ENCODE measurements at places on chromosomes 7 and 10. TPM values are rescaled to one million over a fixed set of nuclear protein-coding genes. Genes with fewer than 3 reads are reported as not detected.
A peak's percentile ranks its signal among the peaks of the same experiment; 100 is the strongest.

The STEAP4 gene
- not detected for total RNA-seq

DNA sequence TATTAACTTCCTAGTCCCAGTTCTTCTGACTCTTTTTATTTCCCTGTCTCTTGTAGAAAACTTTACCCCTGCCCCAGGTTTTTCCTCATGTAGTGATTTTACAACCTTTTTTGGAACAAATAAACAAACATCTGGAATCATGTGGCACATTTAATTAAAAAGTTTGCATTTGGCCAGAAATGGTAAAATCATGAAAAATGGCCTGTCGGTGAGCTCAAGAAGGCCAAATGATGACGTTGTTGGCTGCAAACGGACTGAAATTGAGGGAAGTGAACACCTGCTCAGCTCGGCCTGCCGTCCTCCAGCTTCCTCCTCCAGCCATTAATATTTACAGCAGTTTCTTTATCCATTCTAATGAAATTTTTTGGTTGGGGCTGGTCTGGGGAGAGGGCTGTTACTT lies 902.8 kb downstream of the LRMDA start:
- no peak for ATAC-seq

DNA sequence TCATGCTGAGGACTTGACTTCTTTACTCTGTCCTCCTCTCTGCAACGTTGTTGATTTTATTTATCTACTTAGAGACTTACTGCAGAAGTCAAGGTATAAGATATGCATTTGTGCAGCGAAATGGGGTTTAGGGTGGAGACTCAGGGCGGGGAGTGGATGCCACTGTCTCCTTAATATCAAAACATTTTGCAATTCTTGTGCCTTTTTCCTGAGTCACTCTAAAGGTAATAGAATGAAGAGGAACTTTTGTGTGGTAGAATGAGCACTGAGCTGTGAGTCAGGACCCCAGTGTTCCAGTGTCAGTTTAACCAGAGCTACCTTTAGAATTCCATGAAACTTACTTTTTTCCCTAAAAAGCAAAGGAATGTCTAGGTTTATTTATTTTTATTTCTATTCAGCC lies 78.2 kb downstream of the VTI1A start:
- ATAC-seq = no peak

DNA sequence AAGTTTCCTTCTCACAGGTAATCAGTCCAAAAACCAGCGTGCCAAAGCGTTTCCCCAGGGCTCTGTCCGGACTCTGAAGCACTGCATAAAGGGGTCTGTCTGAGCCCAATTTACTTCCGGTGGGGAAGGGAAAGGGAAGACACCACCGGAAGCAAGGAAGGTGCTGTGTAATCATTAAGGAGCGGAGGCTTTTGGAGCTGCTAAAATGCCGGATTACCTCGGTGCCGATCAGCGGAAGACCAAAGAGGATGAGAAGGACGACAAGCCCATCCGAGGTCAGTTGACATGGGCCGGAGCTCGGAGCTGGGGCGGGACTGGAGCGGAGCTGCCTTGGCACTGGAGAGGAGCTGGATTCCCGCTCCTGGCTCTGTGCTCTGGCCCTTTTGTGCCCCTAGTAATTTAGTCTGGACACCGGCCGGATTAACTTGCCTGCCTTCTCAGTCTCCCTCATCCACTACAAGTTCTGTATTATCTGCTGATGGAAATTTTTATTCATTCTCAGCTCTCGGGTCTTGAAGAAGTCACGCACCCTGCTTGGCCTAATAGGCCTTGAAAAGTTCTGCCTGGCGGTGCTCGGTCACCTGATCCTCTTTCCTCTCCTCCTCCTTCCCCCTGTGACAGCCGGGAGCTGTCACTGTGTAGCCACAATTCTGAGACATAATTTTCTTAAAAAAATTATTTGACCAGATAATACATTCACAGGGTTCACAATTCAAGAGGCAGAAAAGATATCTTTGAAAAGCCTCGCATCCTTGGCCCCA lies at the start of gene PSMC2:
Gene PSMC2, plus strand, starts transcription at position 137 of the 761 bp plus-strand sequence. Its CDS starts 69 bp downstream, at position 206.
- ATAC-seq = peak; percentile 67

The CDK5 gene
- total RNA-seq = 9.0 TPM

- ATAC-seq = no peak
Measured at GRCh38 chr7:88314061-88314491, 7.4 kb upstream of the STEAP4 start.

GRCh38 chr7:128157906-128158305 lies 83.2 kb upstream of the LEP start:
- ATAC-seq = no peak

The CCDC172 gene
- not detected for total RNA-seq

DNA sequence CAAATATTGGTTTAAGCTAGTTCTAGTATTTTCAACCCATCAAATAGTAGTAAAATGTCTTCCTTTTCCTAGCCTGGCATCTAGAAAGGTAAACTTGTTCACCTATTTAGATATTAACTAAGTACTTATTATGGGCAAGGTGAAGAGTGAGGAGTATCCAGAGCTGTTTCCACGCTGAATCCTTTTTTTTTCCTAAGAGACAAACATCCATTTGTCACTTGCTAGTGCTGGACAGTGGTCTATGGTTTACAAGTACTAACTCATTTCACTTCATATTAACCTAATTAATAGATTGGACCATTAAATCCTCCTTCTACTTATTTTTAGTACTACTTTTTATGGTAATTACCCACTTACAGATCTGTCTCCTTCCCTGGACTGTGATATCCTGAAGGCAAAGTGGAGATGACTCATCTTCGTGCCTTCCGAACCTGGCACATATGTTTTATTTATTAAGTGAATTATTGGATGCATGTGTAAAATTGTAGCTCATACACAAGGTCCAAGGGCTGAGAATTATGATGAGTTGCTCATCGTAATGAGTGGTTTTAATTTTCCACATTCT lies 159.6 kb upstream of the IGFBP3 start:
- ATAC-seq = no peak

DNA sequence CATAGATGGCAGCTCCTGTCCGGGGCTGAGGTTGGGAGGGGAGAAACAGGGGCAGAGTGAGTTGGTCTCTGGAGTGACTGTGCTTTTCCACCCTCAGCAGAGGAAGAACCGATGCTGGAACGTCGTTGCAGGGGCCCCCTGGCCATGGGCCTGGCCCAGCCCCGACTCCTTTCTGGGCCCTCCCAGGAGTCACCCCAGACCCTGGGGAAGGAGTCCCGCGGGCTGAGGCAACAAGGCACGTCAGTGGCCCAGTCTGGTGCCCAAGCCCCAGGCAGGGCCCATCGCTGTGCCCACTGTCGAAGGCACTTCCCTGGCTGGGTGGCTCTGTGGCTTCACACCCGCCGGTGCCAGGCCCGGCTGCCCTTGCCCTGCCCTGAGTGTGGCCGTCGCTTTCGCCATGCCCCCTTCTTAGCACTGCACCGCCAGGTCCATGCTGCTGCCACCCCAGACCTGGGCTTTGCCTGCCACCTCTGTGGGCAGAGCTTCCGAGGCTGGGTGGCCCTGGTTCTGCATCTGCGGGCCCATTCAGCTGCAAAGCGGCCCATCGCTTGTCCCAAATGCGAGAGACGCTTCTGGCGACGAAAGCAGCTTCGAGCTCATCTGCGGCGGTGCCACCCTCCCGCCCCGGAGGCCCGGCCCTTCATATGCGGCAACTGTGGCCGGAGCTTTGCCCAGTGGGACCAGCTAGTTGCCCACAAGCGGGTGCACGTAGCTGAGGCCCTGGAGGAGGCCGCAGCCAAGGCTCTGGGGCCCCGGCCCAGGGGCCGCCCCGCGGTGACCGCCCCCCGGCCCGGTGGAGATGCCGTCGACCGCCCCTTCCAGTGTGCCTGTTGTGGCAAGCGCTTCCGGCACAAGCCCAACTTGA lies 2.7 kb downstream of the REPIN1 start:
- ATAC-seq = no peak

DNA sequence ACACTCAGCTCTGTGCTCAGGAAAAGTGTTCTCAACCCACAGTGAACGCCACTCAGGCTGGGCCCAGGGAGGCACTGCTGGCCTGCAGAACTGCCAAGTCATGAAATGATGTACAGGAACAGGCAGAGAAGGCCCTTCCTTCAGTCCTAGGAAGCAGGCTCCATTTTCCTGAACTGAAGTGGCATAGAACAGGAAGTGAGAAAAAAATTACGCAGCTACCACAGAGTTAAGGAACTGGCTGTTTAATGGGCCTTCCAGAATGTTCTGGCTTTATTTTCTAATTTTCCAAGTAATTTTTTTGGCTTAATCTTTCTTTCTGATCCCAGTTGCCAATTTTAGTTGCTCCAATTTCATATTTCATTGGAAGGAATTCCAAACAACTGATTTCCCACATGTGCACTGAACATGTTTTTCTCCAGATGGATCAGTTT lies 39.3 kb downstream of the LRRC18 start:
- ATAC-seq = no peak

GRCh38 chr10:9147475-9147874 lies 1093.0 kb downstream of the GATA3 start:
- no peak for ATAC-seq

- ATAC-seq = no peak
Measured at GRCh38 chr10:116253716-116254115, 19.3 kb downstream of the GFRA1 start.

- ATAC-seq = no peak
Measured at GRCh38 chr7:26991796-26992195, 104.0 kb downstream of the HOXA1 start.

GRCh38 chr7:152860310-152860709 lies 100.8 kb downstream of the ACTR3B start:
- ATAC-seq = no peak

GRCh38 chr7:21999896-22000295 lies 54.2 kb upstream of the CDCA7L start:
- ATAC-seq = no peak

GRCh38 chr10:119149729-119150128 lies 15.8 kb downstream of the SFXN4 start:
- no peak for ATAC-seq

DNA sequence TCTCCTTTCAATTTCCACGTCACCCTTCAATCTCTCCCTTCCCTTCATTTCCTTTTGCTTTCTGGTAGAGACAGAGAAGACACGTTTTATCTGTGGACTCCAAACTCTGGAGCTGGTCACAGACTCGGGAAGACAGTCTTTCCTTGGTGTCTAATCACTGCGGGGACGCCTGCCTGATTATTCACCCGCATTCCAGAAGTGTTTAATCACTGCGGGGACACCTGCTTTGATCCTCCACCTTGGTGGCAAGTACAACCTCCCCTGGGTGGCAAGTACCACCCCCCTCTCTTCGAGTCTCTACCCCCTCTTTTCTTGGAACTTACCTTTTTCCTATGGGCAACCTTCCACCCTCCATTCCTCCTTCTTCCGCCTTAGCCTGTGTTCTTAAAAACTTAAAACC lies 15.3 kb upstream of the LRRC61 start:
- no peak for ATAC-seq

The CALCR gene
- total RNA-seq = not detected

GRCh38 chr7:99652671-99653070 lies 27.1 kb downstream of the CYP3A5 start:
- no peak for ATAC-seq

The ITIH5 gene
- 0.34 TPM for total RNA-seq

DNA sequence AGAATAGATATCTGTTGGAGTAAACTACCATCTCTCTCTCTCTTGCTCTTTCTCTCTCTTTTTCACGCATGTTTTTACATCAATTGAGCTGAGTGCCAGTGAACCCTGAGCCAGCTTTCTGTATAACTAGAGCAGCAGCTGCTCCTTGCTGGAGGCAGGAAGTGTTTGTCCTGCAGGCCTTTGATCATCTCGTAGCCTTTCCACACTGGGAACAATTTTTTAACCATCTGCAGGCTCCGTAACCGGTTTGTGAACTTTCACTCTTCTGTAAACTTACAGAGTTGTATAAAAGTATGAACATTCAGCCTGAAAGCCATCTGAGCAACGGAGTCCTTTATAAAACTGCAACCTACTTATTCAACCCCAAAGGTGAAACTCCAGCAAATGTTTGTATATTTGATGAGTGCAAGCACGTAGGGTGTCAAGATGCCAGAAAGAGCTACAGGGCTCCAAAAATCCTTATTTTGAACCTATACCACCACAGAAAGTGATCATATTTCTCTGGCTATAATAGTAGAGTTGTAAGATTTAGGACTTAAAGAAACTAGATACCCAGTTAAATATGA lies 162.8 kb upstream of the NFE2L3 start:
- ATAC-seq = no peak

DNA sequence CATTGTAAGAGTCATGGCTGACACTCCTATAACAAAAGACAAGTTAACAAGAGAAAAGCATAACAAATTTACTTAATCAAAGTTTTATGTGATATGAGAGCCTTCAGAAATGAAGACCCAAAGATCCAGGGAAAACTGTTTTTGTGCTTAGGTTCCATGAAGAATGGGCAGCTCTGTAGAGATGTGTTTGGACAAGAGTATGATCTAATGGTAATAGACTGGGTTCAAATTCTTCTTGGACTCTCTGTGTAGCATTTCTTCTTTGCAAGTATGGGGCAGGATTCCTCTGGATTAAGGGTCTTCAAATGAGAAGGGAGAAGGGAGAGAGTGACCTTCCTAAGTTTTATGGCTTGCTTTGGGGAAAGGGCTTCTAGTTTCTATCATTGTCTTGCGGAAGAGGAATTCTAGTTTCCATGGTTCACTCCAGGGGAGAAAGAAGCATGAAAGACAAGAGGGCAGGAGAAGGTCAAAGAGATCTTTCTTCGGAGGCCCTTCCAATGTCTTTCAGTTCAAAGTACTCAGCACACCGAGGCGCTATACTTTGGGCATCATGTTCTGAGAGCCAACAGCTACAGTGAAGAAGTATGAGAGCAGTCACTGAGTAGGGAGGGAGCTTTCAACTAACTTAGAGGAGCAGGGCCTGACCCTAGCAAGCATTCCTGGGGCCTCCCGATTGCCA lies 15.4 kb downstream of the IFIT3 start:
- ATAC-seq = no peak

- ATAC-seq = peak; percentile 61
Measured at GRCh38 chr10:4685904-4686643, 139.9 kb upstream of the AKR1E2 start.

DNA sequence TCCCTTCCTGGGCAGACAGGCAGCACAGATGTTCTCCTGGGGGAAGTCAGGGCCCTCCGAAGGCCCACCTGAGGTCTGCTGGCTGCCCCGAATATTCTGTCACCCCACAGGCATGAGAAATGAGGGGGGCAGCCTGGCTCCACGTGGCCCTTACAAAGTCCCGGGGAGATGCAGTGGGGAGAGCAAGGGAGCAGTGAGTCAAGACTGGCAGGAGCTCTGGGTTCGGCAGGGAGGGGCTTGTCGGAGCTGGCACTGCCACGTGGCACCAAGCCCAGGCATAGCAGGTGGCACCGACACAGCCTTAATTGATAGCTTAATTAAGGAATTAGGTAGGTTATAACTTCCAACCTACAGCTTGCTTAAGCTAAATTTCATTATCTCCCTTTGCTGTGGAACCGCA lies 163.9 kb downstream of the USP6NL start:
- no peak for ATAC-seq

GRCh38 chr10:8306685-8307364 lies 252.3 kb downstream of the GATA3 start:
- ATAC-seq = peak; percentile 62

The PTPRZ1 gene
- total RNA-seq = not detected

- no peak for ATAC-seq
Measured at GRCh38 chr7:93015101-93015778, 102.5 kb downstream of the SAMD9 start.

The CDK14 gene
- total RNA-seq = 0.04 TPM

GRCh38 chr7:27132214-27132613 lies 1.7 kb upstream of the HOXA4 start:
- ATAC-seq = no peak
